EH (cell line): ENCODE measurements at places on chromosomes 5 and 9.

DNA sequence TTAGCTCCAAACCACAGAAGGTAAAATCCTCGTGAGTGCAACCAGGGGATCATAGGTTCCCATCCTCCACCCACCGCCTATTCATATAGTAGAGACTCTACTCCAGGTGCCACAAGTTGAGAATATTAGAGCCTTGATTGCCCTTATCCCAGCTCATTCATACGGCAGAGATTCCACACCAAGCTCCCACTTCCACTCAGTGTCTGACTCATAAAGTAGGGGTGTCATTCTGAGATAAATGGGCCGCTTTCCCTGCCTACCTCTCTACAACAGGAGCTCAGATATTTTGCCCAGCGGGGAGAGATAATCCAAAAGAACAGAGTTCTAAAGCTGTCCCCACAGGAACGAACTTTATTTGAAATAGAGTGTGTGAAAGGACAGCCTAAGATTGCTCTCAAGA lies 9.4 kb downstream of the SLC22A4 start:
- no peak for DNase-seq

- peak; percentile 88 for DNase-seq
These were observed at the start of the genes ENTR1 and PMPCA for GRCh38 chr9:136410500-136411287. Gene ENTR1, minus strand, starts transcription at chr9:136410614. Its CDS starts 217 bp downstream, at chr9:136410397. Gene PMPCA, plus strand, starts transcription at chr9:136410658. Its CDS starts 11 bp downstream, at chr9:136410669.

DNA sequence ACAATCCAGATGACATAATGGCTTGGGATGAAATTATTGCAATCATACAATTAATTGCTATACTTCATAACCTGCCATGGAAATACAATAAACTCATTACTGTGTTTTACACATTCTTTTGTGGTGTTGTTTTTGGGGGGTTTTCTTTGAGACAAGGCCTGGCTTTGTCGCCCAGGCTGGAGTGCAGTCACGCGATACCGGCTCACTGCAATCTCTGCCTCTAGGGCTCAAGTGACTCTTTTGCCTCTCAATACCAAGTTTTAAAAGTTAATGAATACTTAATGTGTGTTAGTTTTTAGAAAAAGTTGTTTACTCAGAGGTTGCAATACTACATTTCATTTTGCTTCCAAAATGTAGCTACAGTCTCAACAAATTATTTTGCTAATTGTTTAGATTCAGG lies 598.4 kb downstream of the CHSY3 start:
- DNase-seq = no peak

GRCh38 chr9:4207881-4208615 lies 91.8 kb downstream of the GLIS3 start:
- DNase-seq = no peak

- DNase-seq = no peak
These were observed 24.5 kb downstream of the CCDC125 start for GRCh38 chr5:69308046-69308553.

DNA sequence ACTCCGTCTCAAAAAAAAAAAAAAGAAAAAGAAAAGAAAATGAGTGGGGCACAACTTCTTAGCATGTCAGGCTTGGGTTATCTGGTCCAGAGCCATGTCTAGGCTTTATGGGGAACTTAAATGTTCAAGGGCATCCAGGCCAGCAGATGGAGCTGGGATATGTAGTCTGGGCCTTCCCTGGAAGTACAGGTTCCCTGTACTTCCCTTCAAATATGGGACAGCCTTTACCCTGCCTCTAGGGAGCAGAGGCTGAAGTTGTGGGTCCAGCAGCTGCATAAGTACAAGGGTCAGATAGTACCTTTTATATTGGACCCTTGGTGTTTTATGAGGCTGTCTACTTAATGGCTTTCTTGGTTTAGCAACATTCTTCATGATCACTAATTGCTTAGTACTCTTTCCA lies 42.1 kb downstream of the FAF2 start:
- peak; percentile 20 for DNase-seq

- DNase-seq = peak; percentile 55
These were observed 486 bp downstream of the NPDC1 start for GRCh38 chr9:137045294-137046087.
